ENCODE measurements at places on chromosomes 4 and X.

DNA sequence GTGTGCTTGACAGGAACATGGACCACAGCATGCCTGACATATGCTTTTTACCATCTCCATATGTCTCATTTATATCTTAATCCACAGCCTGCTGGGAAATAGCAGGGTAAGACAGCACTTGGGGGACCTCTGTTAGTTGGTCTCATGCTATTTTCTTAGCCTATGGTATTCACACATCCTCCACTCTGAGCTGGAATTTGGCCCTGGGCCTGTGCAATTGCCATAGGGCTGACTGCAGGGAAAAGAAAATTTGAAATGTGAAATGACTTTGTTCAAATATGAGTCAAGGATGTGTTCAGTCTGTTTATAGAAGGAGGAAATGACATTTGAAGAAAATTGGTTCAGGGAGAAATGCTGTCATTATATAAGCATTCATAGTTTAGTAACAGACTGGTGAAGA lies 9.6 kb upstream of the MAP7D3 start:
- DNase-seq, result no peak

GRCh38 chr4:2936773-2937145 lies 26.4 kb downstream of the NOP14 start:
- DNase-seq, result no peak

DNA sequence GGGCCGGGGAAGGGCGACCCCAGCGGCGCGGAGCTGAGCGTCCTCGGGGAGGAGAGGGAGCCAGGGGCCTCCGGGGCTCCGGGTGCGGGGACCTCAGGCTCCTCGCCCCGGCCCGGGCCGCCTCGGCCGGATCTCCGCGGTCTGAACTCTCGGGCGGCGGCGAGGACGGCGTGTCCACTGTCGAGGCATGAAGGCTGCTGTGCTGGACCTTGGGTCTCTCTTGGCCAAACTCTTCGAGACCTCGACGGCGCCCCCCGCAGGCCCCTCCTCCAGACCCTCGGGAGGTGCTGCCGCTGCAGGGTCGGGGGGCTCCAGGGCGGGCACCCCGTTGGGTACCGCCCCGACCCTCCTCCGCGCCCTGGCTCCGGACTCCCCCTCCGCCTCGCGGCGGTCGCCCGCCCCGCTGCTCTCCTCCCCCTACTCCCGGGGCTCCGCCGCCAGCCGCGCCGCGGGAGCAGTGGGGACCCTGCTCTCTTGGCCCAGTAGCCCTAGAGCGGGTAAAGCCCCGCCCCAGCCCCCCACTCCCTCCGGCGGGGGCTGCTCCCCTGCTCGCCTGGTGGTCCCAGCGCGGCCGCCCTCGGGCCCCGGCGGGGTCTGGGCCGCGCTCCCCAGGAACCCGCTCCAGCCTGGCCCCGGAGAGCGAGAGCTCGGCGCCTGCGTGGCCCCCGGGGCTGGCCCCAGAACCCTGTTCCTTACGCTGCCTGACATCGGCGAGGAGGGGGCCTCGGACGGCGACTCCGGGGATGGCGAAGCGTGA lies 564 bp downstream of the FAM149A start:
- DNase-seq, result peak; percentile 71

DNA sequence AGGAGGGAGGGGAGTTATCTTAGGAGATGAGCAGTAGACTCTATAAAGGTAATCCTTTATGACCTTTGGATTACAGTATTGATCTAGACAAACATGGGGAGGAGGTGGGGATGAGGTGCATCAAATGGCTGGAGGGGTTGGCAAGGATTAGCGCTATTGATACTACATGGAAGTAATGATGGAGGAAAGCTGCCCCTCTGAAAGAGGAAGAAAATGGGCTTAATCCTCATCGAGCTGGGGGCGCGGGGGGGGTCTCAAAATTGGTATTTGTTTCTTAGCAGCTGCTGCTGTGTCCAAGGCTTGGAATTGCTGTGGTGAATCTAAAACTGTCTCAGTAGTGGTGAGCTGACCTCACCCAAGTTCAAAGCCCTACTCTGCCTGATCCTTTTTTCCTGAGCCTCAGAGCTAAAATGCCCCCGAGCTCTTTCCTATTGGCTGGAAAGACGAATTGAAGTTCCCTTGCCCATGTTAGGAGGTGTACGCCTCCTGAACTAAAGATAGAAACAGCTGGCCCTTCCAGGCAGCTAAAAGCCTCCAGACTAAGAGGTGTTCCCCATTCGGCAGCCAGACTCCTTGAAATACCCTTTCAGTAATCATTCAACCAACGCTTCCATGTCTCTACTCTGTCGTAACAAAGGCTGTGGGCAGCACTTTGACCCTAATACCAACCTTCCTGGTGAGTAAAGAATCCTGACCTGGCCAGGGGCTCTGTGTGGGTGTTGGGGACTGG lies at the start of gene ITGB1BP2:
TSS of gene ITGB1BP2 (plus strand) at position 556 of the 730 bp plus-strand sequence. CDS start at position 613, 57 bp downstream.
- no peak for DNase-seq

GRCh38 chr4:40515398-40516293 lies 114.0 kb downstream of the RBM47 start:
- no peak for DNase-seq

DNA sequence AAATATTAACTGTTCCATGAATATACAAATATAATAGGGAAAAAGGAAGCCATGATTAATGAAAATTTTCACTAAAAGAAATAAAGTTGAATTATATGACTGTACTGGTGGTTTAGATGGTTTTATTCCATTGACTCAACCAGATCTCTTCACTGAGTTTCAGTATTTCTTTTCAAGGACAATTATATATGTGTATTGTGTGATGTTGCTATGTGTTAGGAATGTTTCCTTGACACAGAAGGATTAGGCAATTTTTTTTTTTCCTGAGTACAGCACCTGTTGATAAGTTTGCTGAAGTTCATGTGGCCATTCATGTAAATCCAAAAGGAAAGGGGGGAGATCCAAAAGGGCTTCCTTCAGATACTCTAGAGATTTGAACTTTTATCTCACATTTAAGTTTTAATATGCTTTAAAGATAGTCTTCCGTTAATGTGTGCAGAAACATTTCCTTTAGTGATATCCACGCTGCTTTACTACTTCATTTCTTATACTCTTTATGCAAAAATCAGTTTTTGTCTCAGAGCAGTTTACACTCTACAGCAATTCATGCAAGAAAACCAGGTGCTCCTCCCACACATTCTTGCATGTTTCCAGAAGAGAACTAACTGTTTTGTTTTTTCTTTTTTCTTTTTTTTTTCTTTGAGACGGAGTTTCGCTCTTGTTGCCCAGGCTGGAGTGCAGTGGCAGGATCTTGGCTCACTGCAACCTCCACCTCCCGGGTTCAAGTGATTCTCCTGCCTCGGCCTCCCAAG lies 249.1 kb downstream of the RPA4 start:
- no peak for DNase-seq

GRCh38 chr4:42646999-42647541 lies 9.8 kb downstream of the ATP8A1 start:
- DNase-seq, result no peak

DNA sequence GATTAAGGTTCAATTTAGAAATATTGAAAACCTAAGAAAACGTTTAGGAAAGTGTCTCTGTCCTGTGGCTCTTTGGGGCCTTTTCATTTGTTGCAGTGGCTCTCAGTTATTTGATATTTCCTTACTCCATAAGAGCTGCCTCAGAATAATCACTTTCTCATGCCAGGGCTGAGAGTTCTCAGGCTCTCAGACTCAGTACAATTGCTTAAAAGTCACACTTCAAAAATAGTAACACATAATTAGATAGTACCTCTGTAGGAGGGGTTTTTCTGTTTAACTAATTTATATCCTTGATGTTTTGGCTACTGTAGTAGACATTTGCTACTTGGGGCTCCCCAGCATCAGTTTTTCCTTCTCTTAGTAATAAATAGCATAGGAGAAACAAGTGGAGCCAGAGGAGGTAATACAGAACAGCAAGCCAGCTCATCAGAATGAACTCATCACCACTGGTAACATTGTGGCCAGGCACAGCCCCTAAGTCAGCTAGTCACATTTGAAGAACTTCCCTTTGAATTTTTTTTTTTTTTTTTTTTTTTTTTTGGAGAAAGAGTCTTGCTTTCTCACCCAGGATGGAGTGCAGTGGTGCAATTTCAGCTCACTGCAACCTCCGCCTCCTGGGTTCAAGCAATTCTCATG lies 8.0 kb upstream of the HNRNPD start:
- DNase-seq, result no peak

- no peak for DNase-seq
Observed at GRCh38 chr4:174037631-174038030, 245.8 kb downstream of the FBXO8 start.

- no peak for DNase-seq
Observed at GRCh38 chr4:177737387-177737940, 295.2 kb upstream of the AGA start.

- no peak for DNase-seq
Observed at GRCh38 chr4:15777697-15778288, 335 bp upstream of the CD38 start.

GRCh38 chr4:93182722-93183121 lies 645.8 kb upstream of the ATOH1 start:
- DNase-seq, result no peak

DNA sequence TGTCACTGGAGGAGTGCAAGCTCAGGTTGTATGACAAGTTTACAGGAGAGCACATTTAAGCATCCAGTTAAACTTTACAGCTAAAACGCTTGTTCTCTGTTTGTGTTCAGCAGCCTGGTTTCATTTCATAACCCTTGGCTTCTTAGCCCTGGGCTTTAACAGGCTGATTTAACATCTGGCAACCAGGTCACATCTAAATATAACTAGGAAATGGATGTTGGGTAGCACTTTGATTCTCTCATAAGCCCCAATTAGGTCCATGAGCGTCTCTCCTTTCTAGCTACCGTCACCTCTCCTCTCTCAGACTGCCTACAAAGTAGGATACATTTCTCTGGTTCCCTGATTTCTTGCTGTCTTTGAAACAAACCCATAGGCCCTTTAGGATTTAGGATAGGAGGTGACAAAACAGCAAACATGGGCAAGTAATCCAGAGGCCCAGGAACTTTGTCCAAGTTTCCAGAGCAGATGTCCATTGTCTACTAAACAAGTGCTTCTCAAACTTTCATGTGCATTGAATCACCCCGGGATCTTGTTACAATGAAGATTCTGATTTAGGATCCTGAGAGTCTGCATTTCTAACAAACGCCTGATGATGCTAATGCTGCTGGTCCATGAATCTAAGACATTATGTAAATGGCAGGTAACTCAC lies 22.5 kb downstream of the OTUD6A start:
- DNase-seq, result no peak

DNA sequence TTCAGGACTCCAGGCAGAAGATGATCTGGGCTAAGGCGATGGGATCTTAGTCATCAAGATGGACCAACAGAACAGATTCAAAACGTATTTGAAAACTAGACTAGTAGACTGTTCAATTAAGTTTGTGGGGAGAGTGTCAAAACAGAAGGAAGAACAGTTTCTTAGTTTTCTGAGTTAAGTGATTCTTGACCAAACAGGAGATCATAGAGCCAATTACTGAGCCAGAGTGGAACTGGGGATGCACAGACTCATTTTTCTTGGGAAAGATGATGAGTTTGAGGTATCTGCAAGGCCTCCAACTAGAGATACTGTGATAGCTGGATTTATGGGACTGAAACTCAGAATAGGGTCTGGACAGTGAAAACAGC lies 119.5 kb downstream of the REELD1 start:
- DNase-seq, result no peak

DNA sequence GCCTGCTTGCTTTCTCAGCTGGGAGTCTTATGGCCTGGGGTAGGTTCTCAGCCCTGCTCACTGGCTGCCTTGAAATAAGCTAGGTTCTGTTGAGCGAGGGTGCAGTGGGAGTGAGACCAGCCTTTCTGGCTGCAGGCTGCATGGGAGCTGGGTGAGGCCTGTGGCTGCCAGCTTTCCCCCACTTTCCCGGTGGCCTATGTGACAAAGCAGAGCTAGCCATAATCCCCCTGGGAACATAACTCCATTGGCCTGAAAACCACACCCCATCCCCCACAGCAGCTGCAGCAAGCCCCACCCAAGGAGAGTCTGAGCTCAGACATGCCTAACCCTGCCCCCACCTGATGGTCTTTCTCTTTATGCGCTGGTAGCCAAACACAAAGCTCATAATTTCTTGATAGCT lies 118.9 kb downstream of the KLHL4 start:
- DNase-seq, result peak; percentile 52

- DNase-seq, result no peak
Observed at GRCh38 chr4:169658196-169658595, 37.8 kb downstream of the CLCN3 start.

- DNase-seq, result no peak
Observed at GRCh38 chr4:161991811-161992210, 172.0 kb downstream of the FSTL5 start.

GRCh38 chr4:121140716-121141460 lies 23.2 kb downstream of the TNIP3 start:
- DNase-seq, result no peak

GRCh38 chrX:112577146-112577545 lies 102.6 kb downstream of the LHFPL1 start:
- no peak for DNase-seq

- no peak for DNase-seq
Observed at GRCh38 chrX:10744007-10744406, 123.6 kb upstream of the MID1 start.

GRCh38 chr4:139167774-139168444 lies 9.1 kb downstream of the ELF2 start:
- no peak for DNase-seq

GRCh38 chr4:63817196-63817865 lies 591.9 kb downstream of the TECRL start:
- no peak for DNase-seq

- DNase-seq, result no peak
Observed at GRCh38 chr4:118953276-118953675, 64.6 kb downstream of the SYNPO2 start.

DNA sequence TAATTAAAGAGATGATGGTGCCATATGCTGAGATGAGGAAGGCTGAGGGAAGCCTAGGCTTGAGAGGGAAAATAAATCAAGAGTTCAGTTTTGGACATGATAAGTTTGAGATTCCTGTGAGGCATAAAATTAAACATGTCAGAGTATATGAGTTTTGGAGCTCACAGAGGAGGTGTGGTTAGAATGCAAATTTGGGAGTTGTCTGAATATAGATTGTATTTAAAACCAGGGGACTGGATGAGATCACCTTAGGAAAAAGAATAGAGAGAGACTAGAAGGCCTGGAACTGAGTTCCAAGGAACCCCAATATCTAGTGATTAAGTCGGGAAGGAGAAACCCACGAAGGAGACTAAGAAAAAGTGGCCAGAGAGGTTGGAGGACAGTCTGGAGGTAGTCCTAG lies 65.5 kb downstream of the FRMPD3 start:
- no peak for DNase-seq

DNA sequence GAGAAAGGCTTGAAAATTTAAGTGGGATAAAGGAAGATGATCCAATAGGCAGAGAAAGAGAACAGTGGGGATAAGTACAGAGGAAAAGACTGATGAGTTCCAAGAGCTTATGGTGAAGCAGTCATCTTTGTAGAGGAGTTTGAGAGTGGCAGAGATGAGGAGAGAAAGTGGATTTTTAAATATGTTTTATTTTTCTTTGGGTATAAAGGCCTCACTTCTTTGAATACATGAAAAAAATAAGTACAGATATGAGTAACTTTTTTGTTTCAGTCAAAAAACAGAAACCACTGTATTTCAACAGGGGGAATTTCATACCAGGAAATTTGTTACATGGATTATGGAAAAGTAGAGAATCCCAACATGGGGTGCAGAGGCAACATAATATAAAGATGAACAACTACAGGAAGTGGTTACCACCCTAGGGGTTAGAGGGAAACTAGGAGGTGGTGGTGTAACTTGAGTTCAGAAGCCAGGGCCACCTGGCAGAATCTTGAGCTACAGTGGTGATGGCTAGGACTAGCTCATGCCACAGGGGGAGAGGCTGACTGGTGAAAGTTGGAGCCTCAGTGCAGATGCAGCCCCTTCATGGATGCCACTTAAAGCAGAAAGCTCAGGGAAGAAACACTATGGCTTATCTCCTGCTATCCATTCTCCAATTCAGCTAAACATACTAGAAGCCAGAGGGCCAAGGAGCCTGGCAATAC lies 3.4 kb upstream of the CYBB start:
- no peak for DNase-seq

Measured in ecto neural progenitor cell (in vitro differentiated cells).